ENCODE measurements at places on chromosomes 4 and X.

DNA sequence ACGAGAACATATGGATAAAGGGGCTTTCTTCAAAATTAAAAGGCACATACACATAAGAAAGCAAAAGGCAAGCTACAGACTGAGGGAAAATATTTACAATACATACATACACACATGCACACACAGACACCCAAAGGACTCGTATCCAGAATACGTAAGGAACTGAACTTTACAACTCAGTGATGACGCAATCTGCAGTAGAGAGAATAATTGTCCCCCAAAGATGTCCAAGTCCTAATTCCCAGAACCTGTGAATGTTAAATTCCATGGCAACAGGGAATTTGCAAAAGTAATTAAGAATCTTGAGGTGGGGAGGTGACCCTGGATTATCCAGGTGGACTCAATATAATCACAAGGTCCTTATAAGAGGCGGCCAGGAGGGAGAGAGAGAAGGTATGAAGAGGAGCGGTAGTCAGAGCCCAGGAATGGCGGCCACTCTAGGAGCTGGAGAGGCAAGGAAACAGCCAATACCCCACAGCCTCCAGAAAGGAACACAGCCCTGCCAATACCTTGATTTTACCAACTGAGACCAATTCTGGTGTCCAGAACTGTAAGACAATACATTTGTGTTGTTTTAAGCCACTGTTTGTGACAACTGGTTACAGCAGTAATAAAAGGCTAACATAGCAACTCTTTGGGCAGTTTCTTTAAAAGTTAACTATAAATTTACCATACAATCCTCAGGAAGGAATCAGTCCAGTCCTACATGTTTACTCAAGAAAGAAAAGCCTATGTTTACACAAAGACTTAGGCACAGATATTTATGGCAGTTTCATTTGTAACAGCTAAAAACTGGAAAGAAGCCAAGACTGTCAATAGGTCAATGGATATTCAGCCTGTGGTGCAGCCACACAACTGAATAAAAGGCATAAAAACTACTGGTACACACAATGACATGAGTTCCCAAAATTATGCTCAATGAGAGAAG is 27.3 kb upstream of the STS start:
- DNase-seq = no peak

DNA sequence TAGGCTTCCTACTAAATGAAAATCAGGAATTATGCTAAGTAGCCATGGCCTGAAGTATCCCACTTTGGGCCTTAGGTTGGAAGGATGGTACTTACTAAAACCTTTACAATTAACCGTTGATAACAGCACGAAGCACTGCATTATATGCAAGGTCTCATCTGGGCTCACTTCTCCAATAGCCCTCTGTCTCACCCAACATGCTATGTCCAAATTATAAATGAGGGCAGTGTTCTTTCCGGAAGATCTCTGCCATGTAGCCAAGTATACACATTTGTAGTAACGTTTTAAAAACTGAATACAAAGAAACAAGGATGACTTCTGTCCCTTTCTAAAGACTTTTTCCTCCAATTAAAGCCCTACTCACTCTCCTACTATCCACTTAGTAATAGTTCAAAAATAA is 51.6 kb downstream of the SCFD2 start:
- DNase-seq = no peak

DNA sequence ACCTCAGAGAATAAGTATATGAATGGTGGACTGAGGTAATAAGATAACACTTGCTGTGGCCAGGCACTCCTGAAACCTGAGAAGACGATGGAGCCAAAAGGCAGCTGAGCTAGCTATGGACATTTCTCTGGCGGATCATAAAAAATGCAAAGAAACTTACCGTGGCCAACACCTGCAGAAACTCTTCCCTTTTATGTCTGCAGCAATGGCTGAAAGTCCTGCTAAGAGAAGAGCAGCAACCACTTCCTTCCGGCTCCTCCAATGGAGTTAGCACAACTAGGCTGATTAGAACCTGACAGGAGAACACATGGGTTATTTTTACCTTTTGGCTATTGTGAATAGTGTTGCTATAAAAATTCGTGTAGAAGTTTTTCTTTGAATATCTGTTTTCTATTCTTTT is 76.0 kb upstream of the MAGEB16 start:
- DNase-seq = no peak

DNA sequence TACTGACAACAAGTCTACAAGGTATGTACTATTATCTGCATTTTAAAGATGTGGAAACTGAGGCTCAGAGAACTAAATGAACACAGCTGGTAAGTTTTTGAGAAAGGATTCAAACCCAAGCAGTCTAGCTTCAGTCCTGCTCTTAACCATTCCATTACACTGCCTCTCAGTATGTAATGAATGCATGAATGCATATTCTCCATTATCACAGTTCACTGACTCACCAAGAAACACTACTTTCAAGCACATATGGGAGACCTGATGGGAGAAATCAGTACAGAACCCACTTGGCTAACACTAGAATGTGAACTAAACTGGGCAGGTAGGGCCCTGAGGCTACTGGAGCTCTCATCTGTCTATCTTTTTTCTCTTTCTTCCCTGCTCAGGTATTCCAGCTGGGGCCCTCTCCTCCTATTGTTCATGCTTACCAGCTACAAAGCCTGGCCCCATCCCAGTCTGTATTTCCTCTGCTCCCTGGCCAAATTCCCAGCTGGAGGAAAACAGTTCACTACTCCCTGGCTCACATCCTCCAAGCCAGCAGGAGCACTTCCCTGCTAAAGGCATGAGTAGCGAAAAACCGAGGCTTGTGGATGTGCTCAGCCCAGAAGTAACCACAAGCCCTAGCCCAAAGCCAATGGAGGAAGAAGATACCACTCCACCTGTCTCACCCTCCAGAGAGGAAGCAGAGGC is 178.2 kb upstream of the ARHGEF9 start:
- no peak for DNase-seq

GRCh38 chrX:103347682-103348397 is 8.5 kb upstream of the TCEAL9 start:
- DNase-seq = no peak

GRCh38 chrX:134931550-134931949 is 59.2 kb upstream of the SMIM10 start:
- no peak for DNase-seq

DNA sequence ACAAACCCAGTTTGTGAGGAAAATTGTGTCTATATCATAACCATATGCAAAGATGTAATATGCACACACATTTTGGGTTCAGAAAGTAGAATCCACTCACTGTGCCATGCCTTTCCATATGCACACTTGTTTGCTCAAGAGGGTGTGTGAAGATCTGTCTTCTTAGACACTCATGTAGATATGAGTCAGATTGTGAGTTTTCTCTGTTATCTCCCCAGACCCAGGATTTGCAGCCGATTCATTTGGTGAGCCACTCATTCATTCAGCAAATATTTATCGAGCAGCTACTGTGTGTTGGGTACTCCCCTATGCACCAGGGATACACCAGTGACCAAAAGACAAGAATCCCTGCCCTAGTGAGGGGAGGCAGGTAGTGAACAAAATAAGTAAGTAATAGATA is 81.5 kb downstream of the CLCN5 start:
- no peak for DNase-seq

GRCh38 chr4:150960818-150961217 is 54.3 kb downstream of the LRBA start:
- DNase-seq = no peak

GRCh38 chr4:159564615-159565014 is 461.7 kb downstream of the RAPGEF2 start:
- no peak for DNase-seq

- no peak for DNase-seq
These were observed 45.1 kb downstream of the TBC1D9 start for GRCh38 chr4:140710908-140711622.

Data from posterior cingulate gyrus (tissue), 11 donors.